LNCaP clone FGC (cell line): ENCODE measurements at places on chromosomes 3 and 15.

DNA sequence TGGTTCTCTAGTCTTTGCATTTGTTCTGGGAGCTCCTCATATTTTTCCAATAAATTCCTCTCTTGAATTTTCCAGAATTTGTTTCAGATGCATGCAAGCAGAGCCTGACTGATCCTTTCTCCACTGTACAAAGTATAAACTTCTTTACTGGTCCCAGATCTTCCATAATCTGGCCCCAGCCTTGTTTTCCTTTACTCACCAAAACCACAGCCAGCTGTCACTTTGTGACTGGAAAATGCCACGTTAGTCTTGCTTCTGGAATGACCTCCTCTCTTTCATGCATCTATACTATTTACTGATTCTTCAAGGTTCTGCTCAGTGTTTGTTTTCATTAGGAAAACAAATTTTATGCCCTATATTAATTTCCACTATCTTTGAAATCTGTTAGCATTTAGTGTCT, 60.4 kb upstream of the SPPL2A start:
- DNase-seq = no peak

- DNase-seq = no peak
Observed at GRCh38 chr15:56124391-56124790, 119.3 kb downstream of the RFX7 start.

DNA sequence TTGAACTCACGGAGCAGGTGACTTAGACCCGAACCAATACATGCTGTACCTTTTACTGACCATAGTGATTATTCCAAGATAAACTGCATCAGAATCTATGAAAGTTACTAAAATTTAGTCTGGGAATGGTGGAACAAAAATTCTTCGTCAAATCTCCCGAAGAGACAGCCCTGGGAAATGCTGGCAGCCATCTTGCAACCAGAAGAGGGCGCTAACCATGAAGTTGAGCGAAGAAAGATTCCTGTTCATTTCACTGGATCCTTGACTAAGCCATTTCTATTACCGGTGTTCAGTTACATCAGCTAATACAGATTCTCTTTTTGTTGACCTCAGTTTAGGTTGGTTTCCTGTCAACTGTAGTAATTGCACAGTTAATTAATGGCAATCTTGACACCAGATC, 199.6 kb downstream of the SLC9A9 start:
- DNase-seq = no peak

DNA sequence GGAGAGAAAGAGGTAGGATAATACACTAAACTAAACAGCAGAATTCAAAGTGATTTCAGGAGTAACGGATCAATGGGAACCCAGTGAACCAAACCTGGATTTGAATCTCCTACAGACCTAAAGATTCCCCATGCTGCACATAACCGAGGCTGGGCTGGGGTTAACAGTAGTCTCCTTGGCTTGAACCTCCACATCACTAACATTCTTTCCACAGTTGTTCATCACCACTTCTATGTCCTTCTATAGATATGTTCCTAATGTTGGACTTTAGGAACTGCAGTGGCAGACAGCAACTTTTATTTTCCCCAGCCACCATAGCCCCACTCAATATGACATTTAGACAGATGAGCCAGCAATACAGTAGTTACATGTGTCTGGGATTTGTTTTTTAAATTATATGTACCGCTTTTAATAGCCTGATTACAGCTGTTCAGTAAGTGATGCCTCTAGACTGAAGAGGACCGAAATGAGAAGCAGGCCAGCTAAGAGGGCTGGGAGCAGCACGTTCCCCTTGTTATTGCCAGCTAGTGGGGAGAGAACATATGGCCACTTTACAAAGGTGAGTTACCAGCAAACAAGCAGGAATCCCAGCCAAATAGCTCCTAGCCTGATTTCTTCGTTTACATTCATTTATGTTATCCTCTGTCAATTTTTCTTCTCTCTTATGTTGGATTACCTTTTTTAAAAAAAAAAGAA, 472.6 kb upstream of the CDIN1 start:
- DNase-seq = no peak

GRCh38 chr15:49814709-49815108, 193.9 kb downstream of the DTWD1 start:
- DNase-seq = no peak

- no peak for DNase-seq
Observed at GRCh38 chr15:57198131-57198530, 178.2 kb upstream of the CGNL1 start.

DNA sequence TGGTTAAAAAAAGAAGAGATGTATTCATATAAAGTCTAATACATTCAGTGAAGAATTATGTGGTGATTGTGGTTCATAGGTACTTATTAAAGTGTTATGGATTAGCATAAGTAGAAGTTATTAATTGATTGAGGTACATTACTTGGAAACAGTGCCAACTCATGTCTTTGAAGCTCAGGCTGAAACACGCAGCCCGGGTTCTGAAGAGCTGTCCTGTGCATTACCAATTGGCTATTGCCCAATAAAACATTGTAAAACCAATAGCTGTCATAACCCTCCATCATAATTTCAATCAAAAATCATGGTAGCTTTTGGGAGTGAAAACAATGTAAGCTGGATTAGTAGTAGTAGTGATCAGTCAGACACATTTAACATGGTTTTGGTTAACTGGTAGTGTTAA, 560.1 kb downstream of the MCTP2 start:
- no peak for DNase-seq

GRCh38 chr3:45911511-45912226, 25.3 kb downstream of the CCR9 start:
- DNase-seq = no peak

- DNase-seq = no peak
Observed at GRCh38 chr3:23856286-23856685, 50.5 kb downstream of the UBE2E1 start.

GRCh38 chr15:52480990-52481389, 47.7 kb downstream of the MYO5A start:
- no peak for DNase-seq

GRCh38 chr3:95097493-95097892, 1034.6 kb downstream of the NSUN3 start:
- no peak for DNase-seq

- no peak for DNase-seq
Observed at GRCh38 chr3:31361371-31362273, 171.1 kb upstream of the STT3B start.

- no peak for DNase-seq
Observed at GRCh38 chr15:29945943-29946596, 123.8 kb upstream of the TJP1 start.

- DNase-seq = no peak
Observed at GRCh38 chr3:112640930-112641801, at the start of gene CCDC80. Gene CCDC80 (minus strand): TSS chr3:112641143. CDS start chr3:112639905, 1,238 bp downstream.

DNA sequence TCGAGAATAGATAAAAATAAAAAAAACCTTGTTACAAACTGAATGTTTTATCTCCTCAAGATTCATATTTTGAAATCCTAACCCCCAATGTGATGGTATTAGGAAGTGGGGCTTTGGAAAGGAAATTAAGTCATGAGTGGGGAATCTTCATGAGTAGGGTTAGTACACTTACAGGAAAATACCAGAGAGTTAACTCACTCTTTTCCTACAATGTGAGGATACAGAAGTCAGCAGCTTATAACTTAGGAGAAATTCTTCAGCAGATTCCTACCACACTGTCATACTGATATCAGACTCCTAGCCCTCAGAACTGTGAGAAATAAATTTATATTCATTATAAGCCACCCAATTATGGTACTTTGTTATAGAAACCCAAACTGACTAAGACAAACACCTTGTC, 453.1 kb downstream of the GBE1 start:
- DNase-seq = no peak

DNA sequence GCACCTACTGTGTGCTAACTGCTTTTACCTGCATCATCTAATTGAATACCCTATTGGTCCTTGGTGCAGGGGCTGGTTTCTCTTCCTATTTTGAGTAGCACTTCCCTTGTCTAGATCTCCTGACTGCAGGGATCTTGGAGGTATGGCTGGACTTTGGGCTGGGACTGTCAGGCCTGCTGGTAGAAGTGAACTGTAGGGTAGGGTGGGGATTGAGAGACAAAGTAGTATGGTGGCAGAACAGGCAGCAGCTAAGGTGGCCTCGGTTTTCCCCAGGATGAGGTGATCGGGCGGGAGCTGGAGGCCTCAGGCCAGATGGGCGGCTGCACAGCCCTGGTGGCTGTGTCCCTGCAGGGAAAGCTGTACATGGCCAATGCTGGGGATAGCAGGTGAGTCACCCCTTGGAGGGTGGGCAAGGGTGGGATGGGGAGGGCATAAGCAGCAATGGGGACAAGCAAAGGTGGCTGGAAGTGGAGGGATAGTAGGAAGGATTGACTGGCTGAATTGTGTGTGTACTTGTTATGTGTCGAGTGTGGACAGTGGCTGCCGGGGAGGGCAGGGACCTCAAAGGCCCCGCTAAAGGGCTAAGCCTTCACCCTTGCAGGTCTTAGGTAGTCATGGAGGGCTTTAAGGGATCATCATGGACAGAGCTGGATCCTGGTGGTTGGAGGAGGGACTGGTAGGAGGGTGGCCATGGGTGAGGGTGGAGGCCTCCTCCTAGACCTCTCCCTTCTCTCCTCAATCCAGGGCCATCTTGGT, 2.0 kb downstream of the PPM1M start:
- no peak for DNase-seq

DNA sequence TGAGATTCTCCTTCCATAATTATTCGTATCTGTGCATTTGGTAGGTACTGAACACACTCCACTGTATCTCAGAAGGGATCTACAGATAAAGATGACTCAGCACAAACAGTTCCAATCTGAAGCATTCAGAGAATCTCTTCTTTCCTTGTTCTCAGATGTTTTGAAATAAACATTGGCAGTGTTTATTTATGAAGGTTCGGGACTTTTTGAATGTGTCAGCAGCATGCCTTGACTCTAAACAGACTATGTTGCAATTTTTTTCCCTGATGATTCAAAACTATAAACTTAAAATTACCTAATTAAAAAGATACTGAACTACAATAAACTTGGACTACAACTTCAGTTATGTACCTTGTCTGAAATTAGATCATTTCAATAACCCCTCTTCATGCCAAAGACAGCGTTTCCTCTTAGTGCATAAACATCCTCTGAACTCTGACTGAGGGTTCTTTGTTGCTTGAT, 612.9 kb upstream of the TBL1XR1 start:
- peak; percentile 98 for DNase-seq

DNA sequence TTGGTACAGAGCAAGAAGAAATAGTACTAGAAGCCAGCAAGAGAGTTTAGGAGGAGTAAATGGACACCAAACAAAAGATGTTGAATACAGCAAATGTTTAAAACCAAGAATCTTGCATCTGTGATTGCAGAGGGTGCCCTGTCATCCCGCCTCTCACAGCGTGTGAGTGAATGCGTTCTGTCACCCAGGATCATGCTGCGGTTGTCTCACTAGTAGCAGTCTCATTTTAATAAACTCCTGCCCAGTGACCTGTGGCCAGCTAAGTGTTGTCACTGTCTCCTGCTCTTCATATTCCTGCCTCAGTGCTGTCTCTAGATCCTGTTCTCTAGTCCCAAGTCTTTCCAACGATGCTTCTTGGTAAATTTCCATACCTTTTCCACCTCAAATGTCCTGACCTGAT, 584.6 kb downstream of the MCTP2 start:
- DNase-seq = no peak

DNA sequence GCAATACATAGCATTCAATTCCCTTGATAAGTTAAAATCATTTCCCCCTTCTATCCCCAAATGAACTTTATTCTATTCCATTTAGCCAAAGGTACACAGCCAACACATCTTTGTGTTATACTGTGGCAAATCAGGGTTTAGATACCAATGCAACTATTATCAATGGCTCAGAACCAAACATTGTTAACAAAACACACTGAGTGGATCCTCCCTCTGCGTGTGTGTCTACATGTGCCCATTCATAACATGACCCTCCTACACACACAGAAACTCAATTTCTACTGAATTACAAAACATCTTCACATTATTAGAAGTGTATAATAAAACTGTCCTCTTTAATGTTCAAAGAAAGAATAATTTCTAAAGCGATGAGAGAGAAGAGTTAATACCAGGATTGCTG, 1.3 kb downstream of the TTBK2 start:
- no peak for DNase-seq

- DNase-seq = no peak
Observed at GRCh38 chr3:144264794-144265193, 293.2 kb downstream of the DIPK2A start.

GRCh38 chr3:186315581-186316354, 46.3 kb downstream of the DGKG start:
- DNase-seq = no peak

GRCh38 chr3:134279466-134279865, 28.8 kb upstream of the RYK start:
- no peak for DNase-seq

DNA sequence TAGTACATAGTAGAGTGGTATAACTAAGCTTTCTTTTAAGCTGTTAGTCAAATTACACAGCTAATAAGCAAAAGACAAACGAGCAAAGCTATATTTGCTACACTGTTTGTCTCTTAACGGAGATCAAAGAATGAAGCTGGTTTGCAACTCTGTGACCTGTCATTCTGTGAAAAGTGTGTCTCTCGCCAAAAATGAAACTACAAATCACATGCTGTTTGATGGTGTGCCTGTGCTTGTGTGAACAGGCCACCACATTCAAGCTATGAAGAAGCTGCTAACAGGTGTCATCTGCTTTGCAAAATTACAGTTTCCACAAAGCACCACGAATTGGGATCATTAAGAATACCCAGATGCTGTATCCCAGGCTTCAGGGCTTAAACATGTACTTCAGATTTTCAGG, 667.8 kb upstream of the NAALADL2 start:
- no peak for DNase-seq
